ENCODE measurements at places on chromosomes 5 and 9. TPM values are rescaled to one million over a fixed set of nuclear protein-coding genes. Genes with fewer than 3 reads are reported as not detected.

Gene RPL35
- total RNA-seq = 1,299 TPM

Gene CORO2A
- total RNA-seq = 0.64 TPM

Gene PCDHGB3
- total RNA-seq = 5.5 TPM

Gene CARD9
- total RNA-seq = 0.15 TPM

Gene PCDHB11
- total RNA-seq = 0.58 TPM

Gene PCDHGB7
- total RNA-seq = 23.4 TPM

Gene OBP2B
- total RNA-seq = not detected

Gene N4BP3
- 42.8 TPM for total RNA-seq

Gene PCDHB2
- total RNA-seq = 0.15 TPM

Gene NMUR2
- total RNA-seq = 0.87 TPM

Gene PCDHGA5
- total RNA-seq = 2.1 TPM

Gene TEK
- total RNA-seq = 63.0 TPM

Gene PKD2L2
- not detected for total RNA-seq

Gene CD72
- not detected for total RNA-seq

Gene BICD2
- total RNA-seq = 51.4 TPM

Gene ANKRD31
- not detected for total RNA-seq

Gene NOXA1
- 1.7 TPM for total RNA-seq

Gene FBP1
- total RNA-seq = 1.7 TPM

Gene ENTPD8
- 0.10 TPM for total RNA-seq

Gene PCDH12
- total RNA-seq = 67.3 TPM

Gene OTP
- not detected for total RNA-seq

Gene WWC1
- 8.5 TPM for total RNA-seq

Gene PIP5K1B
- total RNA-seq = 0.29 TPM

Gene MOB3B
- 0.47 TPM for total RNA-seq

Gene ARSK
- 11.9 TPM for total RNA-seq

Gene CDC20B
- total RNA-seq = 0.23 TPM

Gene TMEM161B
- 9.0 TPM for total RNA-seq

Gene IFNK
- not detected for total RNA-seq

Gene GABRG2
- not detected for total RNA-seq

Gene AP3S1
- total RNA-seq = 59.7 TPM
